ENCODE measurements at places on chromosomes 11 and 22.
A peak's percentile ranks its signal among the peaks of the same experiment; 100 is the strongest.

DNA sequence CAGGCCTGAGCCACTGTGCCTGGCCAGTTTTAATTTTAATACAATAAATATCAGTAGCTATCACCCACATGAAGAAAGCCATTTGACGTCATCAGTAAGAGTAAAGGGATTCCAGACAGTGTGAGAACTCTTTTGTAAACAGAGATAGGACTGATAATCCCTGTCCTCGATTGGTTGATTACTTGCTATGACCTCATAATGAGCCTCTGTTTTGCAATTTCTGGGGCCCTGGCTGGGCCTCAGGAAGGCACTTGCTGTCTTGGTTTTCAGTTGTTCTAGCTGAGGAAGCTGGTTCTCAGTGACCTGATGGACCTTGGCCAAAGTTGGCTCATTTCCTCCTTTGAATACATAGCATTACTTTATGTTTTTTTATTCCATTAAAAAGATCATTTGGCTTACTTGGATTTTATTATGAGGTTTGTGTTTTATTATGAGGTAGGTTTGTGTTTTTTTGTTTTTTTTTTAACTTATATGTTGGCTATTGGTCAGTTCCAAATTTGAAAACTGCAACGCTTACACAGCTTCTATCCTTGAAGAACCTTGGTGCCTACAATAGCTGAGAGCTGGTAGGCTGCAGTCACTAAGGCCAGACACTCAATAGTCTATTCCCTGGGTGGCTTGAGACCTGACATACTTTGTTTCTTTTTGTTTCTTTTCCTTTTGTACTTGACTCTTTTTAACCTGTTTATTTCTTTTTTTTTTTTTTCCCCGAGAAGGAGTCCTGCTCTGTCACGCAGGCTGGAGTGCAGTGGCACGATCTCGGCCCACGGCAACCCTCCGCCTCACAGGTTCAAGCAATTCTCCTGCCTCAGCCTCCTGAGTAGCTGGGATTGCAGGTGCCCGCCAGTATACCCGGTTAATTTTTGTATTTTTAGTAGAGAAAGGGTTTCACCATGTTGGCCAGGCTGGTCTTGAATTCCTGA, 20.0 kb downstream of the MARK2 start:
- H3K27ac ChIP-seq, result no peak overlapping the region
- H3K4me1 ChIP-seq, result peaks cover 23% of the 10 kb centered on the region
- peak; percentile 43 for DNase-seq

DNA sequence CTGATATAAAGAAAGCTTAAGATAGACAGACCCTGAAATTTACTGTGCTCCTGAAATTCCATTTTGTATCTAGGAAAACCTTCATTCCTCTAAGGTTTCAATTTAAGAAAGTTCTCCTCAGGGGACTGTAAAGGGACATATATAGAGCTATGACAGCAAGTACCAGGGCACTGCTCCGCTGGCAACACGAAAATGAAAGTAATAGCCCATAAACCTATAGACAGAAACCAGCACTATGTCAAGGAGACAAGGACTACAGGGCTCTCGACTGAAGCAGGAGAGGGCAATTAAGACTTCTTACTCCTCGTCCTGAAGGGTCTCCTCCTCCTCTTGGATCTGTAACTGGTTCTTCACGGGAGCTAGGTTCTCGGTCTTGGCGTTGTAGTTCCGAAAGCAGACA, 6.9 kb downstream of the FEZ1 start:
- H3K36me3 ChIP-seq, result no peaks in the 10 kb centered on the region
- no peak overlapping the region for H3K27ac ChIP-seq
- H3K4me3 ChIP-seq, result no peak overlapping the region
- no peaks in the 10 kb centered on the region for H3K4me1 ChIP-seq
- no peak for DNase-seq

- no peak overlapping the region for H3K4me3 ChIP-seq
- no peaks in the 10 kb centered on the region for H3K4me1 ChIP-seq
- H3K27me3 ChIP-seq, result no peaks in the 10 kb centered on the region
- H3K27ac ChIP-seq, result no peak overlapping the region
Observed at GRCh38 chr11:61477727-61478148, 30.8 kb upstream of the LRRC10B start.

- H3K27ac ChIP-seq, result no peak overlapping the region
- no peak overlapping the region for H3K4me3 ChIP-seq
- H3K4me1 ChIP-seq, result peaks cover 13% of the 10 kb centered on the region
- H3K36me3 ChIP-seq, result no peaks in the 10 kb centered on the region
- DNase-seq, result peak; percentile 61
Observed at GRCh38 chr11:96122601-96123074, 198.7 kb upstream of the MTMR2 start.

DNA sequence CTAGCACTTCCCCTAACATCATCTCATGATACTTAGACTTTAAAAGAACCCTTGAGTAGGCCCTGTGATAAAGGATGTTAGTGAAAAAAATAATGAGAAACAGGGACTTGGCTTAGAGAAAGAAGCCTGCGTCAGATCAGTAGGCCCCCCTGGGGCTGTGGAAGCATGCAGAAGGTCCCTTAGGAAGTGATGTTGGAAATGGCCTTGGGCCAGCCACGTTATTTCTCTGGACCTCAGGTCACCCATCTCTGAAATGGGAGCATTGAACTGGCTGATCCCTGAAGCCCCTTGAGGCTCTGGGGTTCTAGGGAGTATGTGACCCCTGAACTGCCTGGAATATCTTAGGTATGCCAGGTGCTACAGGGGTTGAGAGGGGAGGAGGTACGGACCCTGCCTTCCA, 40.2 kb downstream of the MCM5 start:
- DNase-seq, result no peak
- H3K27me3 ChIP-seq, result no peaks in the 10 kb centered on the region
- H3K36me3 ChIP-seq, result peaks cover 5% of the 10 kb centered on the region
- H3K4me3 ChIP-seq, result no peak overlapping the region
- no peak overlapping the region for H3K27ac ChIP-seq

- H3K36me3 ChIP-seq, result peaks cover 47% of the 10 kb centered on the region
- peaks cover 47% of the 10 kb centered on the region for H3K4me1 ChIP-seq
- DNase-seq, result no peak
- peak overlapping the region; percentile 96 for H3K4me3 ChIP-seq
Observed at GRCh38 chr11:70272009-70272408, 1.5 kb downstream of the PPFIA1 start.

- H3K4me1 ChIP-seq, result peaks cover 16% of the 10 kb centered on the region
- H3K27ac ChIP-seq, result peak overlapping the region; percentile 57
- no peaks in the 10 kb centered on the region for H3K27me3 ChIP-seq
- H3K36me3 ChIP-seq, result no peaks in the 10 kb centered on the region
- no peak for DNase-seq
- H3K4me3 ChIP-seq, result no peak overlapping the region
Observed at GRCh38 chr22:39368461-39368911, 18.7 kb downstream of the SYNGR1 start.

Measured in A673 (cell line).